ENCODE measurements at places on chromosomes 7 and 10.

- DNase-seq = no peak
Measured at GRCh38 chr10:29370097-29371092, 81.5 kb downstream of the LYZL1 start.

GRCh38 chr10:17375936-17376584, 78.3 kb downstream of the ST8SIA6 start:
- DNase-seq = peak; percentile 7

- no peak for DNase-seq
Measured at GRCh38 chr10:59631882-59632807, 77.5 kb downstream of the SLC16A9 start.

- DNase-seq = no peak
Measured at GRCh38 chr10:70751356-70751755, 33.8 kb downstream of the TBATA start.

DNA sequence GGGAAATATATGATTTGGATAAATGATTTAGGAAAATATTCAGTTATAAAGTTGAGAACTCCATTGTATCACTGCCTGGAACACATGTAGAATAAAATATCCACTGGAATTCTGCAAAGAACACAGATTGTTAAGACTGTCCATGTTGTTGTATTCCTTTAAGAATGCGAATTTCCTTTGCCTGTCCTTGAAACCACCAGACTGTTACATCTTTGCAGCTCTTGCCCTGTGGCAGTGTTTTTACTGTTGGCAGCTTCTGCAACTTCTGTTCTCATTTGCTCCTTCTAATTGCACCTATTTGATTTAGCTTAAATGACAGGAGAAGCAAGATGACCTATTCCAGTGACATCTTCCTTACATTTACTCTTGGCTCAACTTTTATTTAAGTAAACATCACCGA, 39.7 kb downstream of the MALSU1 start:
- no peak for DNase-seq

GRCh38 chr7:46791188-46791587, 790.7 kb downstream of the TNS3 start:
- no peak for DNase-seq

GRCh38 chr7:135235841-135236240, 2.2 kb downstream of the STRA8 start:
- DNase-seq = no peak

DNA sequence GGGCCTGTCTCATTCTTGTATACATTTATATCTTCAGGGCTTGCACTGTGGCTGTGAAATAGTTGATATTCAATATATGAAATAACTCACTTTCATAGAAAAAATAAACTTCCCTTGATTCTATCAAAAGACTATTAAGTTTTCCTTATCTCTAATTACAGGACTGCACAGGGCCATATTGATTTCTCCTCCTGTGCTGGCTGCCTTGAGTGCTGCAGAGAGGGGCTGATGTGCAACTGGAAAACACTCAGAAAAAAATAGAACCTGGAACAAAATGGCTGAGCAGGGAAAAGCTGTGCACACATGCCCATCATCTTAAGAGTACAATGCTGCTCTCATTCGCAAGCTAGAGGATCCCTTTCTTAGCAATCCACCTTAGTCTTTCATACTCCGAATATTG, 5.9 kb upstream of the HDAC9 start:
- no peak for DNase-seq

GRCh38 chr10:128013626-128014025, 106.7 kb downstream of the PTPRE start:
- DNase-seq = no peak

GRCh38 chr7:101466871-101467270, 104.2 kb downstream of the COL26A1 start:
- no peak for DNase-seq

DNA sequence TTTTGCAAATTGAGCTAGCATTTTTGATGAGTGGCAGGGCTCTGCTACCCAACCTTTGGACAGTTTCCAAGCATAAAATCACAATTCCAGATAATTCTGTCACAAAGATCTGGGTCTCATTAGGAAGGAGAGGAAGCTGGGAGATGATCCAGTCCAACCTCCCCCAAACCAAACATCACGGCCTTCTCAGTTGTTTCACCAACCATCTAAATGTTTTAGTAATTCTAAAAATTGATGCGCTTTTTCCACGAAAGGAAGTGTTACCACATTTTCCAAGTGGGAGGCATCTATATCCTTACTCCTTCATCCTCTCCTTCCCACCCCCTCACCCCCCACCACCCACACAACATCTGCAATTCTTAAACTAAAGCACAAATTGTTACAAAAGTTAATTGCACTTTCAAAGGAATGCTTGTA, 108.3 kb downstream of the EGFR start:
- no peak for DNase-seq

- DNase-seq = no peak
Measured at GRCh38 chr7:70953331-70953741, 178.6 kb upstream of the GALNT17 start.

GRCh38 chr7:101542527-101543241, 86.4 kb downstream of the MYL10 start:
- DNase-seq = peak; percentile 57

GRCh38 chr10:63819753-63820329, 298.6 kb downstream of the REEP3 start:
- DNase-seq = no peak

DNA sequence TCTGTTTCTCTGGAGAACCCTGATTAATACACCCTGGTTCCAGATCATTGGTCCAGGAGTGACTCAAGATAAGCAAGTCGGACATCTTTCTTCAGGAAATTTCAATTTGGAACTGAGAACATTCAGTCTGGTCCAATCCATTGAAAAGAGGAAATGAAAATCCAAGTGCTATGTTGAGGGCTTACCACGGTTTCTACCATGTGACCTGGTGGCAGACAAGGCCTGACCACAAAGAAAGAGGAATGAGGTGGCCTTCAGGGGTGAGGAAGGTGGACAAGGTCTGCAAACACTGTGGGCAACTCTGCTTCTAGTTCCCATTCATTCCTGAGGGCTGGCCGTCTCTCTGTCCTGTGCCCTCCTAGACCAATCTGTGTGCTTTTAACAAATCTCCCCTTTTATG, 149.2 kb upstream of the GHITM start:
- no peak for DNase-seq

DNA sequence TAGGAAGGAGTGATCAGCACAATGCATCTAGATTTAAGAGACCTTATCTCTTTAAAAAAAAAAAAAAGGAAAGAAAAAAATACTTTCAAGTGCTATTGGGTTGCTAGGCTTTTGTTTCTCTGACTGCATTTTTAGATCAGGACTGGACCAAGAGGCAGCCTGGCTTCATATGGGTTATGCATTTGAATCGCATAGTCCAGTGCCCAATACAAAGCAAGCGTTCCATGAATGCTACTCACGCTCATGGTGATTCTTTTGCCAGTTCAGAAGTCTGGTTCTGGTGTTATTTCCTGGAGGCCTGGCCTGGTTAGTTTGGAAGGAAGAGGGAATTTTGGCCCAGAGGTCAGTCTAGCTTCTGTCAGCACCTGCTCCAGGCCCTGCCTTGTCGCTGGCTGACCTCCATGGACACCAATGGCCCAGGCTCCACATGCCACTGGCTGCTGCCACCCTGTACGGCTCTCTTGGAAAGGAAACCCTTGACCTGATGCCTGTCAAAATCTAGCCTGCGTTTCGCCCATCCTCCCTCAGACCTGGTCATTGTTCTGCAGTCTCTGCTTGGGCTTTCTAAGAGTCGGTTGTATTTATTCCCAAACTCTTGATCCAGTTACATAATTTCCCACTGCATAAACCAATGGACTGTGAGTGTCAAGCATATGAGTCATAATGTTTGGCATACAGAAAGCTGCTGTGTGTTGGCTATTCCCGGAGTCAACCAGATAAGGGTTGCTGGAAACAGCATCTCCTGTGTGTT, 74.3 kb upstream of the MKX start:
- DNase-seq = no peak

DNA sequence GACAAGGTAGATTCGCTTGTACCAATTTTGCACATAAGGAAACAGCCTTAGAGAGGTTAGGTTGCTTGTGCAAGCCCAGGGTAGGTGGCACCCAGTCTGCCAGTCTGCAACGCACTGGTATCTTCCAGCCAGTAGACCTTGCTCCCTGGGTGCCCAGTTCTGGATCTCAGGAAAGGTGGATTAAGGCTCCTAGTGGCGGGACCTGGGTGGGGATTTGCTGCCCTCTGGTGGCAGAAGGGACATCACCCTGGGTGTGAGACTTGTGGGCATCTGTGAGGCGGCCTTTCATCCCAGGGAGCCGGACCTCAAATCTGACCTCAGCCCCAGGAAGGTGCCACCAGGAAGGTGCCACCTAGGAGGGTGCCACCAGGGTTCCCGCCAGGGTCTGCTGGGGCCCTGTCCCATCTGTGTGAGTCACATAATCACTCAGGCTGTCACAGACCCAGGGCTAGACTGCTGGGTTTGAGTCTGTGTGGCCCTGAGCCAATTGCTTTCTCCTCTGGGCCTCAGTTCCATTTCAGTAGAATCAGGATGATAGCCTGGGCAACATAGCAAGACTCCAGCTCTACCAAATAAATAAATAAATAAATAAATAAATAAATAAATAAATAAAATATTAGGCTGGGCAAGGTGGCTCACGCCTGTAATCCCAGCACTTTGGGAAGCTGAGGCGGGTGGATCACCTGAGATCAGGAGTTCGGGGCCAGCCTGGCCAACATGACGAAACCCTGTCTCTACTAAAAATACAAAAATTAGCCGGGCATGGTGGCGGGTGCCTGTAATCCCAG, 5.3 kb upstream of the PRKRIP1 start:
- DNase-seq = peak; percentile 51

DNA sequence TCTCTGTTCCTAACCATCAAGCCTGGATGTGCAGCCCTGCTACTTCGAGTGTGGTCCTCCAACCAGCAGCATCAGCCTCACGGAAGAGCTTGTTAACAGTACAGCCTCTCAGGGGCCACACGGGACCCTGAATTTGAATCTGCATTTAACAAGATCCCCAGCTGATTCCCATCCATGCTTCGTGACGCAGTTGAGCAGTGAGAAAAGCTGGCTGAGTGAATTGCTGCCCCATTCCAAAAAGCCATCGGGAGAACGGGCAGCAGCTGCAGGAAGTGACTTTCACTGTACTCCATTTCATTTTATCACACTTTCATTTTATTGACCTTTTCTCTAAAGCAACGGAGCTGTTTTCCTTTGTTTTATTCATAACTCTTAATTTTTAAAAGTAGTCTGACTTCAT, 22.5 kb downstream of the FAM171A1 start:
- no peak for DNase-seq

GRCh38 chr7:12647364-12648219, 39.8 kb upstream of the ARL4A start:
- no peak for DNase-seq

DNA sequence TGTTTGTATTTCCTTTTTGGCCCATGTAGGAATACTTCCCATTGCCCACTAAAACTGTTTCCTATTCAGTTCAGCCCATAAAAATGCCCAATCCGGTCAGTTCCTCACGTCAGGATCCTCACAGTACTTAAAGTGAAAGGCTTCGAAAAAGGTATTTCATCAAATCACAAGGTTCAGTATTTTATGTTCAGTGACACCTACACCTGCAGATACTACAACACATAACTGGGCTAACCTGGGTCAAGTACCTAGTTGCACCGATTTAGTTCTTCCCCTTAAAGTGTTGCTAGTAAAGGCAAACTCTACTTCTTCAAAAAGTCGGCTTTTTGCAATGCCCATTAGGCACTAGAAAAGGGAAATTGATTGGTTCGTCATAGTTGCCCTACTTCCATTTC, 1.1 kb downstream of the SNX13 start:
- no peak for DNase-seq

All from activated T-cell treated with anti-CD3 and anti-CD28 coated beads for 24 hours (primary cell).